Stimulated activated CD4-positive, alpha-beta T cell treated with anti-CD3 and anti-CD28 coated beads, Interleukin-4, amount 100 ng/mL, for 48 hours (primary cell): ENCODE measurements at places on chromosomes 4 and X.

DNA sequence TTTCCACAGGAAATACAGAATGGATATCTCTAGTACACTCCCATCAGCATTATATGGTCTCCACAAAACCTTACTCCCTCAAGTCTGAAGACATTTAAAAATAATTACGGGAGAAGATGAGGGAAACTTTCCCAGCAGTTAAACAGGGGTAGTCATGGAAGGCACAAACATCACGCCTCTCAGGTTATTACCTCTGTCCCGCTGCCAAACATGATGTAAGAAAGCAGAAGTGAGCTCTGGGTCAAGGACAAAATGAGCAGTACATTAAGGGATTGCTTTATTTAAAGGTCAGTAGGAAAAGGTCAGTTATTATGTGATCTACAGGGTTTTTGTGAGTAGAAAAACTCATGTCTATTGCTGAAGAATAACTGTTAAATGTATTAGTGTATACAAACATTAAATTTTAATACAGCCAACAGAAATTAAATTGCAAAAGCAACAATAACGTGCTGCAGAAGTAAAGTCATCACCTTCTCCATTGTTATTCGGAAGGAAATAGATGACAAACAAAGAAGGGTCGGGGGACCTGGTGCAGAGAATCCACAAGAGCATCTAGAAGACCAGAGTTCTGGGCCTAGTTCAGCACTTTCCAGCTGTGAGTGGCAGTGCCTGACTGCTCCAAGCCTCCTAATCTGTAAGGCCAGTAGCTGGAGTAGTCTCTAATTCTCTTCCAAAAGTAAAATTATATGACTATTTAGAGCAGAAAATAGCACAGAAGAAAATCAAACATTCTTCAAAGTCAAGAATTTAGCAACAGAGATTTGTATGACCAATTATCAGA is 171.2 kb downstream of the PPP3CA start:
- DNase-seq: no peak

- DNase-seq: no peak
Measured at GRCh38 chrX:34918856-34919255, 23.7 kb upstream of the FAM47B start.

DNA sequence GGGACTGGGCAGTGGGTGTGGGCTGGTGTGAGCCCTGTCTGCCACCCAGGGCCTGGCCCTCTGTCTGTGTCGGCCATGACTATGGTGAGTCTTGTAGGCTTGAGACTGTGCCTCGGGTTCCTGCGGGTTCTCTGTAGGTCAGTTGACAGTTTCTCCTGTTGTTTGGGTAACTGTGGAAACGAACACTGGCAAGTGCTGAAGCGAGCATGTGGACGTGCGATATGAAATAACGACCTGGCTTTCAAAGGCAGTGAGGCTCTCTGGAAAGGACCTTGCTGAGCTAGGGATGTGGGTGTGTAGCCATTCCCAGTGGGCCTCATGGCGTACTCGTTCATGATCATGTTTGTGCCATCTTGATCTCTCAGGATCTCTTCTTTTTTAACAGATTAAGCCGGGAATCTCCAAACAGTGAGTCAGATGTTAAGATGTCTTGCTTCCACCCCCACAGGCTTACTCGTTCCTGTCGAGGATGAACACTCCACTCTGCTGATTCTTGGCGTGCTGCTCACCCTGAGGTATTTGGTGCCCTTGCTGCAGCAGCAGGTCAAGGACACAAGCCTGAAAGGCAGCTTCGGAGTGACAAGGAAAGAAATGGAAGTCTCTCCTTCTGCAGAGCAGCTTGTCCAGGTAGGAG is 41.3 kb downstream of the HTT start:
- DNase-seq: no peak

DNA sequence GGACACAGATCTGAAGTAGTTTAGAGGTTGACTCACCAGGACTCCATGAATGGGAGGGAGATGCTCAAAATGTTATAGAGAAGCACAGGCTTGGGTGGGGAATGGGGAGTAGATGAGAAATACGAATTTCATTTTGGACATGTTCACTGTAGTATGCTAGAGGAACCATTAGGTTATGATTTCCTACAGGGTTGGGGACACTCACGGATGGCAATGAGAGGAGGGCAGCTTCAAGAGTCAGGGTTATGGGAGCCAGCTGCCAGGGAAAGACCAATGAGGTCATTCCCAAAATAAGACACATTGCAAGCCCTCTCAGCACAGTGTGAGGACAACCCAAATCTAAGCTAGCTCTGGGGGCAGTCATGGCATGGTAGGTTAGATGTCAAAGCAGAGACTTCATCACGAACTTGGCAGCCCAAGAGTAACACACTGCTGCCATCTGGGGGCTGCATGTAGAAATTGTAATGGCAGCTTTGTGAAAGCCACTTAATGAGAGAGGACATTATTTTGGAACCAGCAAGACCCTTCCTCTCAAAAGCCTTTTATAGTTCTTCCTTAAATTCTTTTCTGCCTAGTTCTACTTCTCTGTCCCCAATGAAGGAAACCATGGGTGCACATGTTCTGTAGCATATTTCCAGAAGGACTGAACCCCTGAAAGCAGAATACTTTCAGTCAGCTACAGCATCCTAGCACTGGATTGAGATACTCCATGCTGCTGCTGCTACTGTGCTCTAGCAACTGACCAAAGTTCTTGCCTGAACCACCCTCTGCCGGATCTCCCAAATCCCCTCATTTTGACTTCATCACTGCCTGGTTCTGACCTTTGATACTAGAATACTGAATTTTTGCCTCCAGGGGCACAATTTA is 16.2 kb upstream of the ZCCHC12 start:
- DNase-seq: peak; percentile 13

GRCh38 chr4:107996949-107997788 is 7.5 kb downstream of the HADH start:
- no peak for DNase-seq

GRCh38 chrX:24219320-24219719 is 69.8 kb downstream of the ZFX start:
- no peak for DNase-seq

GRCh38 chr4:85587952-85588351 is 113.0 kb downstream of the ARHGAP24 start:
- DNase-seq: no peak

DNA sequence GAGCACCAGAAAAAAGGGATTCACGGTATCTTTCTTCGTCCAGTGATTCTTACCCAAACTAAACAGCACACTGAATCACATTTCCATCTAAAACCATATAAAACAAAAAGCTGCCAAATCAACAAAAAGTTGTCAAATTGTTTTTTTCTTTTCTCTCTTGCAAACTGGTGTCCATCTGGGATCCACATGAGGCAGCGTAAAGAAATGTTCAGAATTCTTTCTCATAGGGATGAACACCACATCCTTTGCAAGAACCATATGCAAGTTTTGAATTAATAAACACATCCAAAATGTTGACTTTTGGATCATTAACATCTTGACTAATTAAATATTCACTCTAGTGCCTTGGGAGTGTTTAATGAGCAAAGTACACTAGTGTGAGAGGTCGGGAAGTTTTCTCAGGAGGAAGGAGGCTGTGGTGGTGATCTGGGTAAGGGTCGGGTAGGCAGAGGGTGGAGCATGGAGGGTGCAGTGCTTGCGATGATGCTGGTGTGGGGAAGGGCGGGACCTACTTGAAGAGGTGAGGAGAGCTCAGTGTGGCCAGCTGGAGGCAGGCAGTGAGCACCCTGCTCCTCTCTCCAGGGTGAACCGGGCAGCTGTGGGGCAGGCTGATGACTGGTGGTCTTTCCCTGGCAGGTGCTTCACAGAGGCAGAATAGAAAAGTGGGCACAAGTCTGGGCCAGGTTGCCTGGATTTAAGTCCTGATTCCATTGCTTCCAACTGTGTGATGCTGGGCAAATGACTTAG is 72.8 kb downstream of the NSUN7 start:
- DNase-seq: no peak

DNA sequence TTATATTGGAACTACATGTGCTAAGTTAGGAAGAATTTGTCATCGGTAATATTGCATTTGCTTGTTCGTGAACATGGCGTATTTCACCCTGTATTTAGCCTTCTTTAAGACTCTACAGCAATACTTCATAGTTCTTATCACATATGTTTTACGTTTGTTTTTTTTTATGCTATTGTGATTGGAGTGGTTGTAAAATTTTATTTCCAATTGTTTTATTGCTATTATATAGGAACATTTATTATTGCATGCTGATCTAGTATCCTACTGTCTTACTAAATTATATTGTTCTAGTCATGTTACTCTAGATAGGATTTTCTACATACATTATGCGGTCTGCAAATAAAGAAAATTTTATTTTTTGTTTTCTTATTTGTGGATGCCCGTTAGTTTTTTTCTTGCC is 107.4 kb downstream of the KDM6A start:
- no peak for DNase-seq

GRCh38 chr4:134201216-134202161 is at the start of gene PABPC4L:
TSS of gene PABPC4L (minus strand) at chr4:134201789. CDS start at chr4:134201019, 770 bp downstream.
- DNase-seq: no peak

GRCh38 chrX:50736656-50737055 is 77.3 kb downstream of the SHROOM4 start:
- no peak for DNase-seq

GRCh38 chrX:155143959-155144548 is 72.2 kb upstream of the VBP1 start:
- no peak for DNase-seq

DNA sequence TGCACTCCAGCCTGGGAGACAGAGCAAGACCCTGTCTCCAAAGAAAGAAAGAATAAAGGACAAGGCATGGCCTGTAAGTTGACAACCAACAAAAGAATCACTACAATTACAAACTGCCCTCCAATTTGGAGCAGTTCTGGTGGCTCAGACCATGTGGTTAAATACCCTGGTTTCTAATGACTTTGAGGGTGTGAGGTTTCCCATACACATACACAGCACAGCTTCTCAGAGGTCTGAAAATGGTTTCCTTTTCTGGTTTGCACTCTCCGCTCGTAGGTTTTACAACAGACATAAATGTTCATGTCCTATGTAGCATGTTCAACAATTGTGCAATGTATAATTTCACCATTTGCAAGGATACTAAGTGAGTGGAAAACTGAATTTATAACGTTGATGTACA is 34.2 kb upstream of the MXRA5 start:
- DNase-seq: no peak

DNA sequence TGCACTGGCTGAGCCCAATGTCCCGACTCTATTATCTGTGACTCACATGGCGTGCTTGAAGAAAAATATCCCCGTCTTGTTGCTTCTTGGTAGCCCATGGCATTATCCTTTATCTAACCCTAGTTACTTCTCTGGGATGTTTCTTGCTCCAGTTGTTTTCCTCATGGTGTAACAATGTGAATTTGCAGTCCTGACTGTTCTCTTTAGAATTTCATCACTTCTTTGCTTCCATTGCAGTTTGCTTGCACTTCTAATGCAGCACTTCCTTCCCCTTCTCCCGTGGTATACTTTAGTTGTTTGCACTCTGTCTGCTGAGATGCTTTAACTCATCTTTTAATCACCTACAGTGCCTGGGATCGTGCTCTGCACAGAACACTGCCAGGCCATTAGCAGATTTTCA is 126.9 kb downstream of the MAML3 start:
- no peak for DNase-seq

GRCh38 chr4:14100349-14100748 is 472.8 kb upstream of the BOD1L1 start:
- DNase-seq: no peak

DNA sequence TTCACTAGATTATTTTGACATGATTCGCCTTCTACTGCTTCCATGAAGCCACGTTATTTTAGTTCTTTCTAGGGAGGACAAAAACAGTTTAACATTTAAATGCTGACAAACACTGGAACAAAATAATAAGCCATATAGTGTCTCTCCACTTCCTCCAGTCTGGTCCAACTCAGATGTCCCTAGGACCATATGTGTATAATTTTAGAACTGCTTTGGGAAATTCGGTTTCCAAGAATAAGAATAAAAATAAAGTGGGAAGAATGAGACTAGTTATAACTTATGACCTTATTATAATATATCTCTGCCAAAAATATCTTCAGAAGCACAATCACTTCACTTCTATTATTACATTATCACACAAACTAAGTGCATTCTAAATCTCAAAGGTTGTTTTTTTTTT is 164.4 kb upstream of the POF1B start:
- DNase-seq: no peak

- no peak for DNase-seq
Measured at GRCh38 chr4:163663454-163664225, 169.2 kb downstream of the TMA16 start.

DNA sequence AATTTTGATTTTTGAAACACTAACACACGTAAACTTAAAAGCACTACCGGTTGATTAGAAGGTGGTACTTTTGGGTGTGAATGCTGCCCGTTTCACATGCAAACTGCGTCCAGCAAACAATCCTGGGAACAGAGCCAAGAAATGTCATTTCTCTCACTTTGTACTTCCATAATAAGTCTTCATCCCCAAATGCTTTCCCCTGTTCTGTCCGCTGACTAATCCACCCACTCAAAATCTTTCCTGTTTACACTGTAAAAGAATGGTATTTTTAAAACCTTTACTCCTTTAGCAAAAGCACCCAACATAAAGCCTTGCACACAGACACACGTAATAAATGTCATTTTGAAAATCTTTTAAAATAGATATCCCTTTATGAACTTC is 39.1 kb upstream of the PDLIM5 start:
- no peak for DNase-seq

- no peak for DNase-seq
Measured at GRCh38 chr4:166146806-166147540, 273.9 kb downstream of the TLL1 start.

- no peak for DNase-seq
Measured at GRCh38 chr4:56360071-56360470, 27.2 kb downstream of the AASDH start.

DNA sequence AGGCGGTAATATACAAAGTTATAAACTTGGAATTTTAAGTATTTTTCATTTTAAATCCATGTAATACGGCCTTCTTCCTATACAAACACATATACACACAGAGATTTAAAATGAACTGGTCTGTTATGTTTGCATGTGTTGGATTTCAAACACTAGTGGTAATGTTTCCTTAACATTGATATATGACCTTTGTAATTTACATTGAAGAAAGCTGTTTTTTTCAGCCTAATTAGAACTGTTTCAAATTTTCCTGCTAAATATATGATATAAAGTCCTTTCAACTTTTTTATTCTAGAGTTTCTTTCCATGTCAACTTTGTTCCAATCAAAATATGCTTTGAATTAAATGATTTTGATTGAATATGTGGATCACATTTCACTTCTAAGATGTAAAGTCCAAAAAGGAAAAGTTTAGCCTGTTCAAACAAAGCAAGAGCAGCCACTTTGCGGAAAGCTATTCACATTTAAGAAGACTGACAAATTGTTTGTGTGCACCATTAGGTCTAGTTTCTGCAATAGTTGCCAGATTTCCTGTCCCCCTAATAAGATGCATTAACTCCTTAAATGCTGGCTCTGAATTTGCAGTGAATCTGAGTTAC is 226.0 kb upstream of the MAB21L2 start:
- DNase-seq: no peak

GRCh38 chr4:114037988-114038387 is 58.5 kb upstream of the ARSJ start:
- no peak for DNase-seq

DNA sequence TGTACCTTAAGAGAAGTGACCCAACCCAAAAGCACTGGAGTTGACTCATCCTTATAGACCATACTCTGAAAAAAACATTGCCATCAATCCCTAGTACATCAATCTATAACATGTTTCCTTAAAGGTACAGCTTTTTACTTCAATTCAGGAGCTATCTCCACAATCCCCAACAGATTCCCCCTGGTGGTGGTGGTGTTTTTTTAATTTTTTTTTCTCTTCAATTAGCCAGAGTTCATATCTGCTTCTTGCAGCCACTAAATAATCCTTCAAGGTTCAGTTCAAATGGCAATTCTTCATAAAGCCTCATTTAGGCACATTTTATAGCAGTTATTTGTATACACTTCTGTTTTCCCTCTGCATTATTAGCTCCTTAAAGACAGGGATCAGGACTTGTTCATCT is 60.7 kb upstream of the KDR start:
- DNase-seq: no peak
